ENCODE measurements at places on chromosomes 12 and 14.

DNA sequence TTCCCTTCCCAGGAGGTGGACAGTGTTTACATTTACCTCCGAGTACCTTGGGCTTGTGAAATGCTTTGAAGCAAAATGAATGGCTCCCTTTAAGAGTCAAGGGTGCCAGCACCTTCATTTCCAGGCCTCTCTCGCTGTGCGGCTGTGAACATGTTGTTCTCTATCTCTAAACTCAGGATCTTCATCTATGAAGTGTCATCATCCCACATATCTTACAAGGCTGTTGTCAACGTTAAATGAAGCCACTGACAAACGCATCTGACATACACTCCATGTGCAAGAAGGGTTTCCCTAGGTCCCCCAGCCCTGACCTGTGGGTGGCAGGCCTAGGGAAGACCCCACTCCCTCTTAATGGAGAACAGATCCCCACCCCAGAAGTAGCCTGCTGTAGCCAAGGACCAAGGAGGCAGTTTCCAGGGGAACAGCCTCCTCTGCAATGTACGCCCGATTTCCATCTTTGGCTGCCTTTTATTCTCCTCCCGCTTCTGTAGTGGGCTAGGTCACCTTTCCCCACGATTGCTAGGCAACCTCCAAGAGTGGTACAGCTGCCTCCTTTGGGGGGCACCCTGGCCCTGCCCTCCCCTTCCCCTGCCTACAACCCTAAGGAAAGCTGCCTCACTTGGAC, 7.6 kb downstream of the ACTN1 start:
- no peak for DNase-seq

GRCh38 chr14:31465111-31465510, 7.8 kb upstream of the DTD2 start:
- DNase-seq, result no peak

- no peak for DNase-seq
These were observed 96.1 kb upstream of the SLC16A7 start for GRCh38 chr12:59499774-59500173.

DNA sequence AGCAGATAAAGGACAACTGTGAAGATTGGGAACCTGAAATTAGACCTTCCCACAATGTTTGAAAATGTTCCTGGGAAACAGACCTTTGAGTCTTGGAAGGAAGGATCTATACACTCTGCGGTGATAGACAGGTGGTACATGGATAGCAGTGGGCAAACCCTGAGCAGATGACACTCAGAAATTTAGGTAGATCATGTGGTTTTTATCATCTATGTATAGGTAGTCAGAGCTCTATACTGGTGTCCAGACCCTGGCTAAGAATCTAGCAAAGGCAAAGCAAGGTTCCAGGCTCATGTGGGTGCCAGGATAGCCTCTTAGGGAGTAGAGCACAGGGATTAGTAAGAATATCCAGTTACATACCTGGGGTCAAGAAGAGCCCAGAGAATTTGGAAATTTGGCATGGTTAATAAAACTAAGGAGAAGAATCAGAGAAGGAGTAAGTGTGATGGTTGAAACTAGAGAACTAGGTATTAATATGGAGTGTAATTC, 331.2 kb upstream of the FBXO33 start:
- no peak for DNase-seq

- no peak for DNase-seq
These were observed 135.9 kb upstream of the ATP2B1 start for GRCh38 chr12:89844539-89844938.

DNA sequence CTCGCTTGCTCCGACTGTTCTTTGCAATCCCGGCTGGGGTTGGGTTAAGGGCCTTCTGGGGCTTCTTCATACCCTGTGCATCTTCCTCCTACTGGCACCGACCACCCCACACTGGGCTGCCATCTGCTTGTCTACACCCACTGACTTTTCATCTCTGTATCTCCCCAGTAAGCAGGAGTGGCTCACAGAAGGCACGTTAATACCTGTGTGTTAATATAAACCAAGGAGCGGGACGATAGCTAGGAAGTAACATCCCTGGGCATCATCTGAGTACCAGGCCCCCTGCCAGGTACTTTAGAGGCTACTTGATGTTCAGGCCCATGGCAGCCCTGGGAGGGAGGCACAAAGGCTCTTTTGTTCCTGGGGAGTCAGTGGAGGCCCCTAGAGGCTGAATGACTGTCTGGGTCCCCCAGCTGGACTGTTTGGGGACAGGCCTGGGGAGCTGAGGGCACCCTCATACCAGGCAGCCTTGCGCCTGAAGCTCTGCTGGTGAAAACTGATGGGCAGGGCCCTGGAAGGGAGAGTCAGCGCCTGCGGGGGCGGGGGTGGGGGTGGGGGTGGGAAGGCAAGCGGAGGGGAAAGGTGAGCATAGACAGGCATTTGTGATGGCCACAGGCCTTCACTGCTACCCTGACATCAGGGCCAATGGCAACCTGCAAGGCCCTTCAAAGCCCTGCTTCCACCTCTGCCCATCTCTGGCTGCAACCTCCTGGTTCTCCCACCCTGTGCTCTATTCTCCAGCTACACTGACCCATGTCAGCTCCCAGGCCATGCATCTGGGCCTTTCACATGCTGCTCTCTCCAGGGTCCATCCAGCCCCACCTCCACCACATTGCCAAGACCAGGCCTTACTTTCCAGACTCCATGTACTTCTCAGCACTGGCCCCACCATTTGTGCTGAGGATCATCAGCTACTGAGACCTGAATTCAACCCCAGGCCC, 34.2 kb upstream of the DEGS2 start:
- no peak for DNase-seq

Measured in AG08396 (cell line).